ENCODE measurements at places on chromosomes 3 and 15. TPM values are rescaled to one million over a fixed set of nuclear protein-coding genes. Genes with fewer than 3 reads are reported as not detected.

The GALNT15 gene
- total RNA-seq, result not detected

The MEGF11 gene
- total RNA-seq, result not detected

The LRRIQ4 gene
- not detected for total RNA-seq

The TNFAIP8L3 gene
- total RNA-seq, result not detected

The GNAT1 gene
- total RNA-seq, result not detected

The CCR3 gene
- total RNA-seq, result not detected

The DCBLD2 gene
- 7.8 TPM for total RNA-seq

The NUSAP1 gene
- 2.5 TPM for total RNA-seq

The TAGLN3 gene
- not detected for total RNA-seq

The SCAMP2 gene
- total RNA-seq, result 113 TPM

The LRRN1 gene
- 6.9 TPM for total RNA-seq

The CIB2 gene
- total RNA-seq, result 1.6 TPM

The SLC35A5 gene
- 24.7 TPM for total RNA-seq

The TRANK1 gene
- total RNA-seq, result 92.3 TPM

GRCh38 chr15:33234020-33234461 is 39.5 kb upstream of the FMN1 start:
- no peaks in the 10 kb centered on the region for H3K4me1 ChIP-seq
- DNase-seq, result no peak
- H3K36me3 ChIP-seq, result no peaks in the 10 kb centered on the region

DNA sequence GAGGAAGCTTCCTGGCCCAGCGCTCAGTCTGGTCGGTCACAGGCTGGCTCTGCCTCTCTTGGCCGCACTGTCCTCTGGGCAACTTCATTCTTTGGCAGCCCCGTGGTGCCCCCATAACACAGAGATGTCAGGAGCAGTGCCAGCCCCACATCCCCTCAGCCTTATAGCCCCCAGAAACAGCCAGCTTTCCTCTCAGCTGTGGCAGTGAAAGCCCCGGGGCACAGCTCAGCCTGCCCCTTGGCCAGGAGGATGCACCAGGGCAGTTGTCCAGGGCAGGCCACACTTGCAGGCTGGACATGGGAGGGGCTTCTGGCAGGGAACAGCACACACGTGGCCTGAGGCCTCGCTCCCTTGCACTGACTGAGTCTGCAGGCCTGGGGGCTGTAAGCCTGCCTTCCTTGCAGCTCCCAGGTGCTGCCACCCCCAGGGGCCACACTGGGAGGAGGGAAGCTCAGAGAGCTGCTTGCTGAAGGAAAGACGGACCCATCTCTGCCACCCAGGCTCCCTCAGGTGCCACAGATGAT is 10.3 kb upstream of the RHO start:
- H3K27ac ChIP-seq, result no peak overlapping the region
- no peaks in the 10 kb centered on the region for H3K4me1 ChIP-seq
- no peaks in the 10 kb centered on the region for H3K27me3 ChIP-seq
- DNase-seq, result no peak

- H3K27ac ChIP-seq, result peak overlapping the region; percentile 78
- peaks cover 29% of the 10 kb centered on the region for H3K4me1 ChIP-seq
- H3K4me3 ChIP-seq, result peak overlapping the region; percentile 83
- no peak for DNase-seq
Observed at GRCh38 chr15:78263351-78263781, 996 bp upstream of the DNAJA4 start.

- peaks cover 33% of the 10 kb centered on the region for H3K36me3 ChIP-seq
- no peak overlapping the region for H3K4me3 ChIP-seq
Observed at GRCh38 chr3:108183181-108183580, 39.0 kb downstream of the IFT57 start.

- no peak for DNase-seq
- no peaks in the 10 kb centered on the region for H3K27me3 ChIP-seq
- H3K4me3 ChIP-seq, result no peak overlapping the region
Observed at GRCh38 chr15:91861223-91861622, 7.7 kb downstream of the SLCO3A1 start.

DNA sequence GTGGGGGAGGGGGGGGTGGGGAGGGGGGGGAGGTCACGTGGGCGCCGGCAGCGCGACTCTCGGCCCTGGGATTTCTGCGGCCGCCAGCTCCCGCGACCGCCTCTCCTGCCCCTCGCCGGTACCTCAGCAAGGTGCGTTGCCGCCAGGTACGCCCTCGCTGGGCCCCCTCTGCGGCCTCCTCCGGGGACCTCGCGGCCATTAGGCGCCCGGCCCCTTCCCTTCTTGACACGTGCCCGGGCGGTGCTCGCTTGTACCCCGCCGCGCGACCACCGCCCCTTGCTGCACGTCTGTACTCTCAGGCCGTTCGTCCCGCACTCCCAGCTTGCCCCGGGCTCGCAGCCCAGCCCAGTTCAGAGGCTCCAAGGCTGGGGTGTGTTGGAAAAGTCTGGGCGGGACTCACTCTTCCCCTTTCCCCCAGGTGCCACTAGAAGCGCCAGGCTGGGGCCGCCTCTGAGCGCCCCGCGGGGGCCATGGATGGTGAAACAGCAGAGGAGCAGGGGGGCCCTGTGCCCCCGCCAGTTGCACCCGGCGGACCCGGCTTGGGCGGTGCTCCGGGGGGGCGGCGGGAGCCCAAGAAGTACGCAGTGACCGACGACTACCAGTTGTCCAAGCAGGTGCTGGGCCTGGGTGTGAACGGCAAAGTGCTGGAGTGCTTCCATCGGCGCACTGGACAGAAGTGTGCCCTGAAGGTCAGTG is at the start of gene MAPKAPK3:
Gene MAPKAPK3, plus strand, starts transcription at position 56 of the 696 bp plus-strand sequence. Its CDS starts 415 bp downstream, at position 471.
- H3K27ac ChIP-seq, result peak within 1 kb of the TSS; percentile 92
- H3K4me1 ChIP-seq, result peaks cover 70% of the 10 kb centered on the region

GRCh38 chr15:67701669-67702068 is 123.6 kb upstream of the SKOR1 start:
- H3K4me3 ChIP-seq, result no peak overlapping the region
- H3K27me3 ChIP-seq, result no peaks in the 10 kb centered on the region
- DNase-seq, result no peak
- peaks cover 12% of the 10 kb centered on the region for H3K36me3 ChIP-seq
- no peak overlapping the region for H3K27ac ChIP-seq

DNA sequence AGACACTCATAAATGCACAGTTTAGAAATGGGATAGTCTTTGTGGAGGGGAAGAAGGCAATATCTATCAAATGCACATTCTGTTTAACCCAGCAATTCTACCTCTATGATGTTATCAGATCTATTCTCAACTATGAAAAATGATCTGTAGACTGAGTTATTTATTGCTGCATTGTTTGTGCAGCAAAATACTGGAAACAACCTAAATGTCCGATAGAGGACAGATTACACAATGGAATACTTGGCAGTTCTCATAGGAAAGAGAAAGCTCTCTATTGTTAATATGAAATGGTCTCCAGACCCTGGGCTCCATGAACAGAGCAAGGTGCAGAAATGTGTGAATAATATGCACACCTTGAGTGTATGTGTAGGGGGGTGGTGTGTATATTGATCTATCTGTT is 49.0 kb upstream of the SELENOK start:
- no peak overlapping the region for H3K27ac ChIP-seq
- H3K4me3 ChIP-seq, result no peak overlapping the region
- no peaks in the 10 kb centered on the region for H3K4me1 ChIP-seq
- no peak for DNase-seq
- peaks cover 1% of the 10 kb centered on the region for H3K36me3 ChIP-seq

- H3K36me3 ChIP-seq, result no peaks in the 10 kb centered on the region
- H3K4me3 ChIP-seq, result no peak overlapping the region
- H3K27ac ChIP-seq, result no peak overlapping the region
- DNase-seq, result no peak
- H3K27me3 ChIP-seq, result peaks cover 11% of the 10 kb centered on the region
- no peaks in the 10 kb centered on the region for H3K4me1 ChIP-seq
Observed at GRCh38 chr15:37130356-37130755, 30.0 kb upstream of the MEIS2 start.

DNA sequence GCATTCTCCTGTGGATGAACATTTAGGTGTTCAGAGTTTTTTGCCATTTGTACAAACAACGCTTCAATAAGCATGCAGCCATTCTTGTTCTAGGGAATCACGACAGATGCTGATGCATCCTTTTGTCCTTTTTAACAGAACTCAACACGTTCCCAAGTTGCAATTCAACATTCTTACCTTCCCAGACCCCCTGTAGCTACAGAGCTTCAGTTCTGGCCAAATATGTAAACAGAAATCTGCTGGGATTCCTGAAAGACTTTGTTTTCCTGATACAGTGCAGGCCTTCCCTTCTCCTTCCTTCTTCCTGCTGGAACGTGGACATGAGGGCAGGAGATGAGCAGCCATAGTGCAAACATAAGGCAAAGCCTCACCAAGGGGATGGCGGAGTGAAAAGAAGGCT is 59.1 kb upstream of the SPATA12 start:
- no peak for DNase-seq
- H3K27ac ChIP-seq, result no peak overlapping the region
- H3K4me3 ChIP-seq, result no peak overlapping the region
- peaks cover 2% of the 10 kb centered on the region for H3K27me3 ChIP-seq
- H3K4me1 ChIP-seq, result no peaks in the 10 kb centered on the region
- H3K36me3 ChIP-seq, result no peaks in the 10 kb centered on the region

- H3K4me3 ChIP-seq, result no peak overlapping the region
- DNase-seq, result no peak
- no peaks in the 10 kb centered on the region for H3K4me1 ChIP-seq
- H3K27ac ChIP-seq, result no peak overlapping the region
Observed at GRCh38 chr3:53422954-53423698, 71.3 kb upstream of the CACNA1D start.
